Spinal cord (tissue), 10 donors: ENCODE measurements at places on chromosomes 3 and 15.

- H3K36me3 ChIP-seq = no peaks in the 10 kb centered on the region
- no peaks in the 10 kb centered on the region for H3K4me1 ChIP-seq
- no peak overlapping the region for H3K27ac ChIP-seq
- no peaks in the 10 kb centered on the region for H3K27me3 ChIP-seq
- no peak for DNase-seq
- H3K4me3 ChIP-seq = no peak overlapping the region
Observed at GRCh38 chr3:23376516-23377248, 173.6 kb downstream of the UBE2E2 start.

- no peaks in the 10 kb centered on the region for H3K36me3 ChIP-seq
- DNase-seq = no peak
- H3K27ac ChIP-seq = peak overlapping the region; percentile 87
- no peak overlapping the region for H3K4me3 ChIP-seq
Observed at GRCh38 chr3:194277786-194278130, 73.4 kb downstream of the CPN2 start.

DNA sequence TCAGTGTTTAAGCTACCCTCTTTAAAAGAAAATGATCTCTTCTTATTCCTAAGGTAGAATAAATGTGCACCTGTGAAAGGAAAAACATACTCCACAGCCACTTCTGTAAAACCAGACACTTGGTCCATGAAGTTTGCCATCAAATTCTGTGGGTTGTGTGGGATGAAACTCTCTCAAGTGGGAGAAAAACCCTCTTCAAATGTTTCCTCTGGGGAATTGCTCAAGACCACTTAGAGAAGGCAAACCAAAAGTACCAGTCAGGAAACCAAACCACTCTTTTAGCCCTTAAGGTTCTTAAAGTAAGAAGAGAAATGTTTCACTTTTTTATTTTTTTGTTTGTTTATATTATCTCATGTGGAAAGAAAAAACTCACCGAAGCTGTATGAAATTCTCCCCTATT, 1.2 kb downstream of the COL8A1 start:
- no peaks in the 10 kb centered on the region for H3K36me3 ChIP-seq
- no peak overlapping the region for H3K4me3 ChIP-seq
- no peak overlapping the region for H3K27ac ChIP-seq
- no peak for DNase-seq

DNA sequence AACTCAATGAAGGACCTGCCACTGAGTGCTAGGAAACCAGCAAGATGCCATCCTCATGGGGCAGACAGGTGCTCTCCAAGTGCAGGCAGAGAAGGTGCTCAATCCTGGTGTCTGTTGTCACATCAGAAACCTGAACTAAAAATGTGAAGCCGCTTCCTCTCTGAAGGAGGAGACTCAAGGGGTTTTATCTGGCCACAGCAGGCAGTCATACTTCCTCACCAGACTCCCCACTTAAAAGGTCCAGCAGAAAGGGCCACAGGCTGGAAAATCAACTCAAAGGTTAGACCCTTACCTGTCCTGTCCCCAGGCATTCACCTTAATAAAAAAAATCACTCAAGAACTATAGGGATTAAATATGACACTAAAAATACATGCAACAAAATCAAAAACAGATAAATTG, 4.8 kb downstream of the CCDC12 start:
- no peak overlapping the region for H3K27ac ChIP-seq
- DNase-seq = no peak
- no peaks in the 10 kb centered on the region for H3K27me3 ChIP-seq
- peaks cover under 1% of the 10 kb centered on the region for H3K36me3 ChIP-seq
- no peak overlapping the region for H3K4me3 ChIP-seq

- no peak overlapping the region for H3K27ac ChIP-seq
- H3K4me3 ChIP-seq = no peak overlapping the region
- no peaks in the 10 kb centered on the region for H3K27me3 ChIP-seq
- DNase-seq = no peak
- H3K36me3 ChIP-seq = no peaks in the 10 kb centered on the region
- H3K4me1 ChIP-seq = no peaks in the 10 kb centered on the region
Observed at GRCh38 chr3:154849408-154849807, 230.7 kb upstream of the MME start.

GRCh38 chr3:125143982-125144652, 68.4 kb downstream of the SLC12A8 start:
- H3K36me3 ChIP-seq = no peaks in the 10 kb centered on the region
- peaks cover 5% of the 10 kb centered on the region for H3K27me3 ChIP-seq

DNA sequence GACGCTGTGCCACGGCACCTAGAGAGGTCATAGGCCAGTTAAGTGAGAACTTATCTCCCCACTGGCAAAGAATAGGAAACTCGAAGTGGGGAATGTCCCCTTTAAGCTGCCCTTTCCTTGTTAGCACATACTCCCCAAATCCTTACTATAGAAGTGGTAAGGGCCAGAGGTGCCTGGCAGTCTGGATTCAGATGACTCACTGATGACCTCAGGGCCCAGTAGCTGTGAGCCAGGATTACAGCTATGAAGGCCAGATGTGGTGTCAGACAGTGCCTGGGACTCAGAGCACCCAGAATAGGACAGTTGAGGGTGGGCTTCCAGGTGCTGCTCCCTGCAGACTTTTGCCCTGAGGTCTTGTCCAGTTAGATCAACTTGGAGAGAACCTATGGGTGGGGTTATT, 37.7 kb downstream of the PDIA5 start:
- H3K4me1 ChIP-seq = peaks cover 5% of the 10 kb centered on the region
- no peak overlapping the region for H3K27ac ChIP-seq
- H3K27me3 ChIP-seq = peaks cover 5% of the 10 kb centered on the region
- no peak overlapping the region for H3K4me3 ChIP-seq
- DNase-seq = no peak
- peaks cover 17% of the 10 kb centered on the region for H3K36me3 ChIP-seq

DNA sequence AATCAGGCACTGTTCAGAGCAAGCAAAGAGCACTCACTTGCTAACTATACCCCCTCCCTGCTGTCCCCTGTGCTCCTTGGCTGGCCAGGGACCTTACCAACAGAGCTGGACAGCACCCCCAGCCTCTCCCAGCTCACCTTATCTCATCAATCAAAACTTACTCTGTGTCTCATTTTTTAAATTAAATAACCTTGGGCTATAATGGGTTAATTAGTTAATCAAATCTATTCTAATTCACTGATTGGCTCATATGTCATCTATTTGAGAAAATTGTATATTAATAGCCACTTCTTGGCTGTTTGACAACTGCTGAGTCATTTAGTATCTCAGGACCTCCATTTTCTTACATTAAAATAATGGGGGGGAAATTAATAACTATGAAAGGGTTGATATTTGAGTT, 22.9 kb downstream of the IL5RA start:
- no peak for DNase-seq
- H3K27me3 ChIP-seq = no peaks in the 10 kb centered on the region
- H3K4me1 ChIP-seq = no peaks in the 10 kb centered on the region
- no peak overlapping the region for H3K4me3 ChIP-seq
- no peak overlapping the region for H3K27ac ChIP-seq
- H3K36me3 ChIP-seq = no peaks in the 10 kb centered on the region

- H3K27me3 ChIP-seq = no peaks in the 10 kb centered on the region
- no peak for DNase-seq
- H3K4me1 ChIP-seq = no peaks in the 10 kb centered on the region
- no peak overlapping the region for H3K27ac ChIP-seq
- H3K4me3 ChIP-seq = no peak overlapping the region
Observed at GRCh38 chr15:38028869-38029268, 94.4 kb downstream of the TMCO5A start.

GRCh38 chr15:52382647-52383046, 87.0 kb upstream of the MYO5C start:
- H3K4me3 ChIP-seq = no peak overlapping the region
- H3K27me3 ChIP-seq = no peaks in the 10 kb centered on the region
- no peak for DNase-seq
